Sigmoid colon (tissue), 7 donors: ENCODE measurements at places on chromosomes 2 and 18. TPM values are rescaled to one million over a fixed set of nuclear protein-coding genes. Genes with fewer than 3 reads are reported as not detected.

- no peak for DNase-seq
Measured at GRCh38 chr2:124908411-124908810, 883.3 kb downstream of the CNTNAP5 start.

Gene C18orf54
- polyA plus RNA-seq, result 0.60 TPM

- no peak for DNase-seq
Measured at GRCh38 chr2:207215308-207215707, 49.6 kb upstream of the KLF7 start.

- no peak for DNase-seq
Measured at GRCh38 chr2:73256618-73256922, 22.5 kb downstream of the CCT7 start.

- DNase-seq, result no peak
Measured at GRCh38 chr2:135532581-135532980, 1.3 kb downstream of the R3HDM1 start.

Gene KATNAL2
- 1.2 TPM for polyA plus RNA-seq

Gene CLEC4F
- 0.15 TPM for polyA plus RNA-seq

DNA sequence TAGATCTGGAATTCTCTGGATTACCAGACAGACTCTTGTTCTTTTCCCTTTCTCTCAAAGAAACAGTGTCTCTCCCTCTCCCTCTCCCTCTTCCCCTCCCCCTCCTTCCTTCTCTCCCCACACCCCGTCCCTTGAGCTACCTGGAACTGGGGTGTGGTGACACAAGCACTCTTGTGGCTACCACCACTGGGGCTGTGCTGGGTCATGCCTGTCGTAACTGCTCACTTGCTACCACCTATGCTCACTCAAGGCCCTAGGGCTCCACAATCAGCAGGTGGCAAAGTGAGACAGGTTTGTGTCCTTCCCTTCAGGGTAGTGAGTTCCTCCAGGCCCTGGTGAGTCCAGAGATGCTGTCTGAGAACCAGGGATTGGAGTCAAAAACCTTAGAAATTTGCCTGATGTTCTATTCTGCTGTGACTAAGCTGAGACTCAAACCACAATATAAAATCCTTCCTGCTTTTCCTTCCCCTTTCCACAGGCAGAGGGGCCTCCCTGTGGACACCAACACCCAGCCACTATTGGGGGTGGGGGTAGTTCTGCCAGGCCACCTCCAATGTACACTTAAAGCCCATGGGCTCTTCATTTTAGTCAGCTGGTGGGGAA lies 70.8 kb downstream of the OXER1 start:
- DNase-seq, result no peak
